HFFc6 (cell line): ENCODE measurements at places on chromosomes 1 and 21. TPM values are rescaled to one million over a fixed set of nuclear protein-coding genes. Genes with fewer than 3 reads are reported as not detected.

OLIG2 gene
- total RNA-seq: not detected in 3 replicates

SHE gene
- not detected in 3 replicates for total RNA-seq

KCND3 gene
- 0.03 to 0.47 TPM (median 0.07 TPM) in 3 replicates for total RNA-seq

DNA sequence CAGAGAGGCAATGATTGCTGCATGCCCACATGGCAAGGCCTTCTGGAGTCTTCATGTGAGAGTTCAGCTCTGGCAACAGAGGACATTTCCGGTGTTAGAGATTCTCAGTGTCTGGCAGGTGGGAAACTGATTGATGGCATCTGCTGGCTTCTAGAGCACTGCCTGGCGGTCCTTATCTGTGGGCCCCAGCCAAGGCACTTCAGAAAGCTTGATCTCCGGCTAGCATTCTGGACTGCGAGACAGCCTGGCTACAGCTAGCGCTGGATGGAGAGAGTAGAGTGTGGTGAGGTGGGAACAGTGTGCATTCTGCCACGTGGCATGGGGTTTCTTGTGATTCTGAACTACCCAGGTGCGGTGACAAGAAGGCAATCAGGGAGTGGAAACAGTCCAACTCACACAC lies 9.4 kb downstream of the ZNF678 start:
- H3K27me3 ChIP-seq: no peaks in the 10 kb centered on the region
- H3K36me3 ChIP-seq: peaks cover 36% of the 10 kb centered on the region
- no peak overlapping the region; the same call in 1 of the 2 replicates for H3K4me3 ChIP-seq
- no peak for DNase-seq

DNA sequence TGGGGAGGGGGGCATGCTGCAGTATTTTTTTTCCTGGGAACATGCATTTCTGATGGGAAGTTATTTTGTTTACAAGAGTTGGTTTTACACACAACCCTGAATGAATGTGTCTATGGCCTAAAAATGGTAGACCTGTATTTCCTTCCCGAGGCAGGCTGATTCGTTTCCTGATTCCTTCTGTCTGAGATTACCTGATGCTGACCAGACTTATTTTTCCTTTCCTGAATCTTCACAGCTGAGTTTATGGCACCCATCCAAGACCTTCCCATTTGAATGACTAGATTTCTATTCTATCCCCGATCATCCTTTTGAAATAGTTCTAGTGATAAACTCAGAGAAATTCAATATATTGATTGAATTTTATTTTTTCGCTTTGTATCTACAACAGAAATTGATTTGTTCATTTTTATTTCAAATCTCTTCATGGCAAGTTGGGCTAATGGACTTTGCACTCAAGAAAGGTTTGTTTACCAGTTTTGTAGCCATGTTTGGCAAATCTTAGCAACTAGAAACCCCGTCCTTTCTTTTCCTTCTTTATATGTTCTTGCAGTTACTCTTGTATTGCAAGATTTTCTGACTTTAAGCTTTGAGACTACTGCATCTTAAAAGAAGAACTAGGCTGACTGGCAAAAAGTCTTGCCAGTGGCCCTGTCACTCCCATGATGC lies 15.9 kb upstream of the PLEKHM2 start:
- H3K4me3 ChIP-seq: no peak overlapping the region
- no peaks in the 10 kb centered on the region for H3K27me3 ChIP-seq
- DNase-seq: no peak
- peaks cover 8% of the 10 kb centered on the region; the same call in 1 of the 2 replicates for H3K36me3 ChIP-seq

SH3GLB1 gene
- total RNA-seq: 92.7 to 99.9 TPM (median 94.3 TPM) in 3 replicates

DNA sequence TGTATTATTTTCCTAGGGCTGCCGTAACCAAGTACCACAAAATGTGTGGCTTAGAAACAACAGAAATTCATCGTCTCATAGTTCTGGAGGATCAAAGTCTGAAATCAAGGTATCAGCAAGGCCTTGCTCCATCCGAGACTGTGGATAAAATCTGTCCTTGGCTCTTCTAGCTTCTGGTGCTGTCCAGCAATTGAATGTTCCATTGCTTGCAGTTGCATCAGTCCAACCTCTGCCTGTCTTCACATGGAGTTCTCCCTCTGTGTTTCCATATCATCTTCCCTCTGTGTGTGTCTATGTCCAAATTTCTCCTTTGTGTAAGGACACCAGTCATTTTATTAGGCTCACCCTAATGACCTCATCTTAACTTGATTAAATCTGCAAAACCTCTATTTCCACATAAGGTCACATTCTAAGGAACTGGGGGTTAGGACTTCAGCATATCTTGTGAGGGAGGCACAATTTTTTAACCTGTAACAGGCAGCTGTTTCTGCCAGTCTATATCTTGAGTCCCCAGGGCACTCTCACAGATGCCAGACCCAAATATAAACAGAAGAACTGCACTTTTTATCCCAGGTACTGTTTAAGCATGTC lies 84.2 kb downstream of the ERG start:
- DNase-seq: no peak
- H3K4me1 ChIP-seq: no peaks in the 10 kb centered on the region
- H3K36me3 ChIP-seq: no peaks in the 10 kb centered on the region

SLC25A34 gene
- 0.21 and 0.37 TPM in 2 replicates for total RNA-seq

- no peak overlapping the region for H3K27ac ChIP-seq
- no peaks in the 10 kb centered on the region for H3K27me3 ChIP-seq
- no peak overlapping the region for H3K4me3 ChIP-seq
- peaks cover 20% of the 10 kb centered on the region for H3K4me1 ChIP-seq
Measured at GRCh38 chr1:91761295-91761721, 124.6 kb downstream of the TGFBR3 start.

KCNK1 gene
- total RNA-seq: not detected in 3 replicates

- no peaks in the 10 kb centered on the region for H3K36me3 ChIP-seq
- no peak overlapping the region for H3K4me3 ChIP-seq
- no peaks in the 10 kb centered on the region for H3K4me1 ChIP-seq
- peaks cover 9% of the 10 kb centered on the region for H3K27me3 ChIP-seq
Measured at GRCh38 chr1:165473081-165473480, 28.2 kb upstream of the RXRG start.

BSND gene
- not detected in 3 replicates for total RNA-seq

DNA sequence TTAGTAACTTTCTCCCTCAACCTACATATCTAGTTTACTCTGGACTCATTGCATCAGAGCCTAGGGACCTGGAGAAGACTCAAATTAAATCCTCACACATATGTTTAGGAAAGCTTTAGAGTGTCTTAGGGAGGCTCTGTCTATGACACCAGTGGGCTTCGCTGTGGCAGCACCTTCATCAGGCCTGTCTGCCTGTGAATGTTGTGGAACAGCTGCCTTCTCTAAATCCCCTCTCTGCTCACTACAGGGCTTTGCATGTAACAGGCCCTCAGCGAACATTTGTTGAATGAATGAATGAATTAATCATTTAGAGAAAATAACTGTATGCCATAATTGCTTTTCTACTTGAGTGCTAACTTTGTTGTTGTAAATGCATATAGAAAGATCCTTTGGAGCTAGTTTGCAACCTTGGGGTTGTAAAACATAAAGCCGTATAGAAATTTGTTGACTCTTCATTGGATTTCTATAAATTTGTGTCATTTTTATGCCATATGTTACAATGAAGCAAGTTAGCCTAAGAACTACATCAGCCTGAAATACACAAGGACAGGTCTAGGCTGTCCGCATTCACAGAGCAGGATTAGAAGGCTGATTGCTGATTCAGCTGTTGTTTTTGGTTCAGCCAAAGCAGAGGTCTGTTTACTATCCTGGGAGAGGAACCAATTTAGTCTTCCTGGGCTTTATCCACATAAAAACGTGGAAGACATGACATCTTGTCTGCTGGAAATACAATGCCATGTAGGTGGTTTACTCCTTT lies 238.0 kb downstream of the ASTN1 start:
- no peak overlapping the region for H3K4me3 ChIP-seq
- no peaks in the 10 kb centered on the region for H3K27me3 ChIP-seq
- no peak overlapping the region for H3K27ac ChIP-seq
- DNase-seq: no peak
- no peaks in the 10 kb centered on the region for H3K36me3 ChIP-seq

SPRR2B gene
- total RNA-seq: not detected in 3 replicates

CFAP141 gene
- total RNA-seq: not detected in 3 replicates

DNA sequence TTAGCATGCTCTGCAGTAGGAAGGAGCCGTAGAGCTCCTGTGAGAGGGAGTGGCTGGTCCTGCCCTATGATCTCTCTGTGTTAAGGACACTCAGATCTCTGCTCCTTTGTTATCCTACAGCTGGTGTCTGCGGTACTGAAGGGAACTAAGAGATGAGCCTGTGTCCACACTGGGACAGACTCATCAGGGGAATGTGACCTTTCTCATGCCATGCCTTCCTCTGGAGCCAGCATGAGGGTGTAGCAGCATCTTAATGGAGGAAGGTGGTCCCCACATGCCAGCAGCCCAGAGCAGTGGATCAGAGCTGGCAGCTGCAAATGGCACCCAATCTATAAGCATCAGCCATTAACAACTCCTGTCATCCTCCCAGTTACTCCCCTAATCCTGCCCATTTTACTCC lies 24.7 kb upstream of the GUCA2B start:
- no peaks in the 10 kb centered on the region for H3K4me1 ChIP-seq
- H3K4me3 ChIP-seq: no peak overlapping the region
- DNase-seq: no peak
- H3K36me3 ChIP-seq: no peaks in the 10 kb centered on the region
- H3K27me3 ChIP-seq: peaks cover 20% of the 10 kb centered on the region
- no peak overlapping the region for H3K27ac ChIP-seq

GRCh38 chr1:97252076-97252475 lies 530.5 kb downstream of the PTBP2 start:
- H3K4me3 ChIP-seq: no peak overlapping the region
- H3K27ac ChIP-seq: no peak overlapping the region
- peaks cover 21% of the 10 kb centered on the region for H3K36me3 ChIP-seq
- peaks cover 19% of the 10 kb centered on the region for H3K4me1 ChIP-seq
- peak; percentile 46 for DNase-seq

DNA sequence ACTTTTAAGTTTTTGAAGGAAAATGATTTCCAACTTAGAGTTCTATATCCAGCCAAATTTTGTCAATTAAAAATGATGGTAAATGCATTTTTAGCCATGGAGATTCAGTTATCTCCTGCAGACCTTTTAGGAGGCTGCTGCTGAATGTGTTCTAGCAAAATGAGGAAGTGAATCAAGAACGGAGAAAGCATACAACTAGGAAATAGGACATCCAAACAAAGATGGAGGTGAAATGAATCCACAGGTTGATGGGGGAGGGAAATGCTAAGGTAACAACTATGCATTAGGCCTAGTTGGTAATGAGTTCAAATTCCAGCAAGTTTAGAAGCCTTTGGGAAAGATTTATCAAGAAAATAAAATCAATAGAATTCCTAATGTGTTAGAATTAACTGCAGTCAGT lies 80.5 kb downstream of the FNBP1L start:
- no peak overlapping the region for H3K27ac ChIP-seq
- no peak for DNase-seq
- no peaks in the 10 kb centered on the region for H3K4me1 ChIP-seq
- no peaks in the 10 kb centered on the region for H3K36me3 ChIP-seq
- H3K4me3 ChIP-seq: no peak overlapping the region

DNA sequence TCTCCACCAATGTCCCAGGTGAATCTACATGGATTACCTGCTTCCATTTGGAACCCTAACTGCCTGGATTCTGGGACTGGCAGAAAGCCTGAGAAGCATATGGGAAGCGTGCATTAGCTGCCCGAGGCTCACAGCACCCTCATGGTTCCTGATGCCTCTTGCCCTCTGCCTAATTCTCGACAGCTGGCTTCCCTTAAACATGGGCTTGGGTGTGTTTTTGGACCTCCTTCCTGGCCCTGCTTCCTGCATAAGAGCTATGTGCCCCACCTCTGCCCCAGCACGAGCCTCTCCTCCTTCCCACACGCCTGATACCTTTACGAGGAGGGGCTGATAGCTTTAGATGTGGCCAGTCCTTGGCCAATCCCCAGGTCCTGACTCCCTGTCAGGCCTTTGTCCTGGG lies 152.4 kb upstream of the HMGB4 start:
- H3K4me1 ChIP-seq: no peaks in the 10 kb centered on the region; the same call in 1 of the 2 replicates
- H3K36me3 ChIP-seq: no peaks in the 10 kb centered on the region; the same call in 1 of the 2 replicates
- H3K27ac ChIP-seq: no peak overlapping the region
- no peaks in the 10 kb centered on the region; the same call in 1 of the 2 replicates for H3K27me3 ChIP-seq

GRCh38 chr1:52590266-52590665 lies 11.9 kb upstream of the GPX7 start:
- H3K36me3 ChIP-seq: no peaks in the 10 kb centered on the region
- no peak overlapping the region for H3K4me3 ChIP-seq
- peaks cover 21% of the 10 kb centered on the region for H3K27me3 ChIP-seq
- no peak overlapping the region for H3K27ac ChIP-seq

SLAMF6 gene
- total RNA-seq: not detected in 3 replicates

GRCh38 chr1:159318784-159319551 lies 16.8 kb downstream of the FCER1A start:
- H3K27ac ChIP-seq: peak overlapping the region; percentile 25
- H3K4me1 ChIP-seq: peaks cover 39% of the 10 kb centered on the region
- no peaks in the 10 kb centered on the region for H3K27me3 ChIP-seq
- H3K4me3 ChIP-seq: no peak overlapping the region; the same call in 1 of the 2 replicates
- peaks cover 8% of the 10 kb centered on the region for H3K36me3 ChIP-seq

DNA sequence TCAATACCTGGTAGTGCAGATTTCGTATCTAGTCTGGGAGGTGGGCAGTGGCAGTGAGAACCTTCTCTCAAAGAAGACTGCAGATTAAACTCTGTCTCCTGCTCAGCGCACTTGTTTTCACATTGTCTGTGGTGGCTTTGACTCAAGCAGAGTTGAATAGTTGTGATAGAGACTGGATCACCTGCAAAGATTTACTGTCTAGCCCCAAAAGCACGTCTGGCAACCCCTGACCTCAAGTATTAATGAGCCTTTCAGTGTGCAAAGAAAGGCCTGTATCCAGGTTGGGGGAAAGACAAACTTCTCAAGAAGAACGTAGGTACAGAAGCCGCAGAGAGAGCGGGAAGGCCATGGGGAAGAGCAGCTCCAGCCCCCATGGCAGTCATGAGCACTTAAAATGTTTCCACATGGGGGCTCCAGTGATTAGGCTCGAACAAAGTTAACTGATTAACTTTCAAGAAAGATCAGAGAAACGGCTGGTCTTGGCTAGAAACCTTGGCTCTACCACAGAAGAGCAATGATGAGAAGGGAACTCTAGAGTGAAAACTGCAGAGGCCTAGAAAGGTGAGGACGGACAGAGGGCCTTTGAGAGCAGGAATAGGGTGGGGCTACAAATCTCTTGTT lies 15.2 kb downstream of the HENMT1 start:
- no peak for DNase-seq
- H3K27ac ChIP-seq: no peak overlapping the region
- no peak overlapping the region for H3K4me3 ChIP-seq
- peaks cover 9% of the 10 kb centered on the region for H3K4me1 ChIP-seq
- no peaks in the 10 kb centered on the region for H3K36me3 ChIP-seq
- peaks cover 6% of the 10 kb centered on the region for H3K27me3 ChIP-seq
